Cortex of kidney (tissue), 1 donor: ENCODE measurements at places on chromosomes 13 and 19.

GRCh38 chr13:107284173-107284572 is 716.2 kb upstream of the ARGLU1 start:
- DNase-seq: no peak

DNA sequence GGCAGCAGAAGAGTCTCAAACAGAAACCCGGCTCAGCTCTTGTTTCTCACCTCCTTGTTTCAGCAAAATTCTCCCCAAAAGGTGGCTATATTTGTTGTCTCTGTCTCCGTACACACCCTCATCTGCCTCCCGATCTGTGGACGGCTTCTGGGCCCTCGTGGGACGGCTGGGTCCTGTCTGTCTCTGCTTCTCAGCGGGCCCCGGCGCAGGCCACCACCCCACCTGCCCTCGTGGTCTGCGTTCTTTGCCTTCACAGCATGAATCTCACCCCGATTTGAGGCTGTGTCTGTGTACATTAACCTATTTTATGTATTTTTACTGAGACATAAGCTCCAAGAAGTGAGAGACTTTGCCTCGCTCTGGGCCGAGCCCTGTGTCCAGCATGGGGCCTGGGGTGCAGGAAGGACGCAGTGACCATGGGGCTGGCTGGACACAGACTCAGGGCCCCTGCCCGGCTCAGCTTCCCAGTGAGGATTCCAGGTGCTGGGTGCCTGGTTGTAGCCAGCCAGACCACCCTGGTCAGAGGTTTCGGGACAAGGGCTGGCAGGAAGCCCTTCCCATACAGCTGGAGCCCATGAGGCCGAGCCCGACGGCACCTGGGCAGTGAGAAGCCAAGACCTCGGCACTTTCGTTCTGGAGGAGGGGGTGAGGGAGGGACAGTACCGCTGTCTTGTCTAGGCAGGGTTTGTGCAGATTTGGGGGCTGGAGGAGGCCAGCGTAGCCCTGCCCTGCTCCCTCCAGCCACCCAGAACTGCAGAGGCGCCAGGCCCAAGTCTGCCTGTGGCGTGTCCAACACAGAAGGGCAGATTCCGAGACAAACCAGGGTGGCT is 78.5 kb upstream of the MCF2L start:
- DNase-seq: no peak

DNA sequence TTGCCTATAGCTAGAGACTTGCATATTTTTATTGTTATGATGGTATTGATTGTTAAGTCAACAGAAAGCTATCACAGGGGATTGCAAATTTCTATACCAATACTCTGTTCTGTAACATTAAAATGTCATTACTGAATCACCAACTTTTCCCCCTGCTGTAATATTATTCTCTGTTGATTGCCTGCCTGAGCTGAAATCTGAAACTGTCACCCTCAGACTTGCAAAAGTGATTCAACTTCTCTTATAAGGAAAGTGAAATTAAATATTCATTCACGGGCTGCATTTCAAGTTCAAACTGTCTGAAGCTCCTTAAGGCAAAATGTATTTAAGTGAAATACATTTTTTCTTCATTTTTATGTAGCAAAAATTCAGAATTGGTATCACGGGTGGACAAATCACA is 723.2 kb downstream of the PCDH9 start:
- DNase-seq: no peak

- DNase-seq: no peak
Measured at GRCh38 chr19:2302319-2303210, 5.4 kb downstream of the LINGO3 start.

DNA sequence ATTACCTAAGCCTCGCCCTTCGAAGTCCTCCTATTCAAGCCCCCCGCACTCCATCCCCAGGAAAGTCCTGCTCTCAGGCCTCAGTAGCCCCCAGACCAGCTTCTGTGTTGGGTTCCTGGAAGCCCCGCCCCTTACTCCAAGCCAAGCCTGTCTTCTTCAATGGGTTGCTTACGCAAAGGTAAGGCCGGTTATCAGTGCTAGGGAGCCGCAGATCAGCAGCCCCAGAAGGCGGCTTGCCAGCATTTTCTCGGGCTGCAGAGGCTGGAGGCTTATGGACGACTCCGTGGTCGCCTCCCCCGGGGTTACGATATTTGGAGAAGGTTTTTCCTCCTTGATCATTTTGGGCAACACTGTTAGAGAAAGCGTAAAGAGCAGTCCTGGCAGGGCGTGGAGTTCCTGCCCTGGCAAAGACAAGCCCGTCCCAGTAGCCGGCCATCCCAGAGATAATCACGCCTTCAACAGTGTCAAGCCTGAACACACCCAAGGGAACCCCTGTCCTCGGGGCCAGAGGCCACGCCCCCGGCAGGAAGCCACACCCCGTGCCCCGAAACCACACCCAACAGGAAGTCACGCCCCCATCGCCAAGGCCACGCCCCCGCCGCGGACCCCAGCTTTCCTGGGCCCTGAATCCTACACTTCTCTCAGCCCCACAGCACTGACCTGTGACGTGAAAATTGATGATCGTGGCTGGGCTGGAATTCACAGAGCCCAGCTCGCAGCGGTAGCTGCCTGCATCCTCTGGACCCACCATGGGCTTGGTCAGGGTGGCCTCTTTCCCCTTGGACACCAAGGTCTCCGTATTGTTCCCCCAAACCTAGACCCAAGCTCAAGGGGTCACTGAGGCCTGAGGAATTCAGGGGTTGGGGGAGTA is 954 bp upstream of the RASIP1 start:
- no peak for DNase-seq

- no peak for DNase-seq
Measured at GRCh38 chr19:38971672-38972071, 3.9 kb downstream of the FBXO17 start.

DNA sequence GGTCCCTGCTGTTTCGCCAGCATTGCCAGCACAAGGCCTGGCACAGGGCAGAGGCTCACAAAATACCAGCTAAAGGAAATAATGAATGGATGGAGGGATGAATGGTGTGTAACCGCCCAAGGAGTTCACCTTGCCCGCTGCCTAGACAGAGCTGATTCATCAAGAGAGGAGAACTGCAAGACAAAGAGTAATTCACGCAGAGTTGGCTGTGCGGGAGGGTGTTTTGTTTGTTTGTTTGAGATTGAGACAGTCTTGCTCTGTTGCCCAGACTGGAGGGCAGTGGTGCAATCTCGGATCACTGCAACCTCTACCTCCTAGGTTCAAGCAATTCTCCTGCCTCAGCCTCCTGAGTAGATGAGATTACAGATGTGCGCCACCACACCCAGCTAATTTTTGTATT is 3.0 kb downstream of the OPA3 start:
- no peak for DNase-seq

- DNase-seq: no peak
Measured at GRCh38 chr19:11130824-11131455, 24.6 kb downstream of the SPC24 start.

GRCh38 chr19:56159009-56159559 is 16.7 kb upstream of the GALP start:
- no peak for DNase-seq

DNA sequence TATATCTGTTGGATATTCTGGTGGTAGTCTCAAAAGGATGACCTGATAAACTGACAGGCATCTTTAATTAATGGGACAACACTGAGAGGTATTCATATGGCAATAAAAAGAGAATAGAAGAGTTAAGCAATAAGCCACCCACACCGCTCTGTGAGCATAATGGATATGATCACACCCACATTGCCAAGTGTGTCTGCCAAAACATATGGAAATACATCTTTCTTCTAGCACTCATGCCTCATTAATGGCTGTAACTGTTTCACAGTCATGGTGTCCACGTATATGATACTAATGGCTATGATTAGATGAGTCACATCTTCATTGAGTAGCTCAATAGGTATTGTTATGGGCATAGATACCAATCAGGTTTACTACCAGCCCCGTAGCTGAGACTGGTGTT is 13.1 kb downstream of the IGFL3 start:
- DNase-seq: no peak

DNA sequence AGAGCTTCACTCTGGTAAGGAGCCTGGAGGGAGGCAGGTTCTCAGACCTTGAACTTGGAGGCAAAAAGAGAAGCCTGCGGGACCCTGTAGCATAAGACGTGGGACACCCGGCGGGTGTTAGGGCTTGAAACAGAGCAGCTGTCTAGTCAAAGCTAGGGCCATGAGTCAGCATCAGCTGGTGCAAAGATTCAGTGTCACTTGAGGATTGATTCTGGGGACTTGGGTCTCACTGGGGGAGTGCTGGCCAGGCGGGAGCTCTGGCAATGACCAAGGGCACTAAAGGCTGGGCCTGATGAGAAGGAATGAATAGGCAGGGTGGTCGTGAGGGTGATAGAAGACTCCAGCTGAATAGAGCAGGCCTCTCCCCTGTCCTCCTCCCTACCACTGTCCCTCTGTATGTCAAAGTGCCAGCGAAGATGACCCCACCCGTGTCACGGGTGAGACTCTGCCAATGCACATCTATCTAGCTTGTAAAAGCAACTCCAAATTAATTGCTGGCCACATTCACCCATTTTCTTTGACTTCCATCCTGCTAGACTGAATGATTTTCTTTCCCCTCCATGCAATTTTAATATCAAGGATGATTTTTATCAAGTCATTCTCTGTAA is 97.1 kb downstream of the MBNL2 start:
- no peak for DNase-seq

- no peak for DNase-seq
Measured at GRCh38 chr19:15374105-15374651, 5.4 kb downstream of the AKAP8 start.

DNA sequence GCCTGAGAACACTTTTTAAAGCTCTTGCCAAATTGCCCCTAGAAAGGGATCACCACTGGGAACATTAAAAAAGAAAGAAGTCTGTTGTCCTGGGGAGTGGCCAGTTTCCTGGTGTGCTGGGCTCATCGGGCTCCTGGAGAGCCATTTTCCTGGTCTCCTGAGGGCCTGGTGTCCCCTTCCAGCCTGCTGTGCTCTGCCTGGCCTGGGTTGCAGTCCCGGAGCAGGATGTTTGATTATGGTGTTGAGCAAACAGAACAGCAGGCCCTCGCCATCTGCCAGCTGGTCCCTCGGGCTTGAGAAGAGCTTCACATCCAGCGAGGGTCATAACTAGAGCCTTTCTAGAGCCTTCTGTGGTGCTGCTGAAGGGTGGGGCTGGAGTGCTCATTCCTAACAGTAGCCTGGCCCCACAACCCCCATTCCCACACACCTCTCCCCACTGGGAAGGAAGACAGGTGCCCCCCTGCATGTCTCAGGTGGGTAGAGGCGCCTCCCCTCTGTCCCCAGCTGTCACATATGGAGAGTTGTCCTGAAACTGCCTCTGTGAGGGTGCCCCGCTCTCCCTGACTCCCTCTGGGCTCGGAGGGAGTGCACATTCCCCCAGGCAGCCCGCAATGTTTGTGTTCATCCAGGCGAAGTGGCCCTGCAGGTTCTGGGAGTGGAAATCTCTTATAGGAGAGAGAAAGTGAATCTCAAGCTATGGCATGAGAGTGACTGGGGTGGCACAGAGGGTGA is 151.1 kb downstream of the SIPA1L3 start:
- DNase-seq: no peak

DNA sequence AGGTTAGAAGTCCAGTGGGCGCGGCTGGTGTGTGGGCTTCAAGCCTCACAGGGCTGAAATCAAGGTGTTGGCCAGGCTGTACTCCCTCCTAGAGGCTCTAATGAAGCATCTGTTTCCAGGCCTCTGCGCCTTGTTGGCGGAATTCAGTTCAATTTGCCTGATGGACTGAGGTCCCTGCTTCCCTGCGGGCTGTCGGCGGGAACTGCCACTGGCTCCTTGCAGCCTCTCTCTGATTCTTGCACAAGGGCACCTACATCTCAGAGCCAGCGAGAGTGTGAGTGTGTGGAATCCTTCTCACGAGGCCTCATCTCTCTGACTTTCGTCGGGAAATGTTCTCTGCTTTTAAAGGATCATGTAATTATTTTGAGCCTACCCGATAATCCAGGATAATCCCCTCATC is 128.6 kb downstream of the DLEU7 start:
- DNase-seq: no peak

GRCh38 chr13:39012608-39013007 is 22.0 kb upstream of the STOML3 start:
- no peak for DNase-seq

- no peak for DNase-seq
Measured at GRCh38 chr13:47656651-47657050, 344.4 kb downstream of the SUCLA2 start.

GRCh38 chr13:30844548-30845296 is 61.3 kb upstream of the MEDAG start:
- DNase-seq: no peak

DNA sequence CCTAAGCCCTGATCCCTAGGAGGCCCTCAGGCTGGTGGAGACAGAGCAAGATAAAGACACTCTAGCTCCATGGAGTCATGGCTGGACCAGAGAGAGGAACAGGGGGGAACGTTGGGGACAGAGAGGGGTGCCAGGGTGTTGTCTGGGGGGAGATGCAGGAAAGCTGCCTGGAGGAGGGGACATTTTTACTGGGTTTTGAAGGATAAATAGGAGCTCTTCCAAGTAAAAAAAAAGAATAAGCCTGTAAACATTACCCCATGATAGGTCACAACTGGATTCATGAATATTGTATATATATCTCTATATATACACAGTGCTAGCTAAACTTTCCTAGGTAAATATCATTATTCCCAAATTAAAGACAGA is 714 bp downstream of the HSH2D start:
- DNase-seq: no peak

DNA sequence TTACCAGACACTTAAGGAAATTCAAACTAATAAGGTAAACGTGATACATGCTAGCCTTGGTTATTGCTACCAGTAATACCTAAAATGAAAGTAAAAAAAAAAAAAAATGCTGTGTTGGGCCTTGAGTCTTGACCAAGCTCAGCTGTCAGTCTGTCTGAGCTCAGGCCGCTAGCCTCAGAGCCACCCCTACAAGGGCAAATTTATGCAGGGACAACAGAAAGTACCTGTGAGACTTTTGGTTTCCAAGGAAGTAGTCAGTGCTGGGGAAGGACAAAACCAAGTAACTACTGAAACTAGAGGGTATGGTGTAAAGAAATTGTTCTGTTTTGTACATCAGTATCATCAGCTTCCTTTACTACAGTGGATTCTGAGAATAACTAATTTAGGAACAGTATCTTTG is 134.3 kb upstream of the SLITRK5 start:
- no peak for DNase-seq

GRCh38 chr13:97542102-97542685 is 108.2 kb downstream of the RAP2A start:
- no peak for DNase-seq

DNA sequence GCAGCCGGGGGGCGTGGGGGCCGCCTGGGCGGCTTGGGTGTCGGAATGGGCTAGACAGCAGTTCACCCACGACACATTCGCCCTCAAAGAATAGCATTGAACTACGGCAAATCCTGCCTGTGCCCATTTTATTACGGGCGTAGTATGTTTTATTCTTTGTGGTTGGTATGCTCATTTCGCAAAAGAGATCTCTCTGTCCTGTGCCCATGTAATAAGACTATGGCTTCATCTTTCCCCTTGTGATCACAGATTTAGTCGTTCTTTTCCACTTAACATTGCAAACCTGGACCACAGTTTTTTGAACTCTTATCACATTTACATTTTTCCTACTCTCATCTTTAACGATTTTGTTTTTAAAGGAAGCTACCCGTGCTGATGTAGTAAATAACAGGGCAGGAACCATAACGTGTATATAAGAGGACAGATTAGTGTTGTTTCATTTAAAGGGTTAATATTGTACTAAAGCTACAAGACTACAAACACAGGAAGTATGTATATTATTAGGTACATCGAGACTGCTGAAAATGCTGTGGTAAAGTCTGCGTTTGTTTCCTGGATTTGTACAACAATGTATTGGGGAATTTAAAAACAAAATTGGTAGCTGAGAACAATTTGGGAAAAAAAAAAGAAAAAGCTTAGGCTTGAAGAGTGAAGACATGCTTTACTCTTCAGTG is 3.2 kb upstream of the MYCBP2 start:
- DNase-seq: no peak

- DNase-seq: no peak
Measured at GRCh38 chr13:91329733-91330132, 17.8 kb upstream of the MIR17HG start.

GRCh38 chr13:43664700-43665191 is 122.0 kb downstream of the ENOX1 start:
- DNase-seq: no peak
